MCF 10A (cell line): ENCODE measurements at places on chromosomes 5 and 9.

DNA sequence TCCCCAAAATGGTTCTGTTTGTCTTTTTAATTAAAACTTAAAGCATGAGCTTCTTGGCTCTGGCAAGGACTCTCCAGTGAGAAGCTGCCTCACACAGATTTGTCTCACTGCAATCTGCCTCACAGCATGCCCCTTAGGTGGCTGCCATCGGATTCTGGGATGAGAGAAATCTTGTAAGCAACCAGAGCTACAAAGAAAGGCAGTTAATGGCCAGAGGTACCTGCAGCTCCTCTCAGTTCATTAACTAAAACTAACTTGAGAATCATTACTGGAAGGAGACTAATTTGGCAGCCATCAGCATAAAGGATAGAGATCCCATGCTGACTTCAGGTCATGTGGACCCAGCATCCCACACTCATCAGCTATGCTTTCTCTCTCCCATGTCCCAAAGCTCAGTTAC, 220.6 kb upstream of the DMAC1 start:
- DNase-seq: no peak

DNA sequence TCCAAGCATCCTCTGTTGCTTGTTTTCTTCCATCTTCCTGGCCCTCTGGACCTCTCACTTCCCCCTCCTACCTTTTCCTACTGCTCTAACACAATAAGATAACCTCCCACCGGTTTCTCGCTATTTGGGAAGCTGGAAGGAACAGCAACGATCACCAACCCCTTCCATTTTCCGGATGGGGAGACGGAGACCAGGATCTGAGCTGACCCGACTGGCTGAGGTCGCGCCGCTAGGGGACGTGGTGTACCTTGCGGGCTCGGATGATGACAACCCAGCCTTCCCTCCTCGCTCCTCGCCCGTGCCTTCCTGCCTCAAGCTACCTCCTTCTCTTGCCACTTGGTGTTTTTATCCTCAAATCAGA, 1.9 kb downstream of the LPAR1 start:
- no peak for DNase-seq

DNA sequence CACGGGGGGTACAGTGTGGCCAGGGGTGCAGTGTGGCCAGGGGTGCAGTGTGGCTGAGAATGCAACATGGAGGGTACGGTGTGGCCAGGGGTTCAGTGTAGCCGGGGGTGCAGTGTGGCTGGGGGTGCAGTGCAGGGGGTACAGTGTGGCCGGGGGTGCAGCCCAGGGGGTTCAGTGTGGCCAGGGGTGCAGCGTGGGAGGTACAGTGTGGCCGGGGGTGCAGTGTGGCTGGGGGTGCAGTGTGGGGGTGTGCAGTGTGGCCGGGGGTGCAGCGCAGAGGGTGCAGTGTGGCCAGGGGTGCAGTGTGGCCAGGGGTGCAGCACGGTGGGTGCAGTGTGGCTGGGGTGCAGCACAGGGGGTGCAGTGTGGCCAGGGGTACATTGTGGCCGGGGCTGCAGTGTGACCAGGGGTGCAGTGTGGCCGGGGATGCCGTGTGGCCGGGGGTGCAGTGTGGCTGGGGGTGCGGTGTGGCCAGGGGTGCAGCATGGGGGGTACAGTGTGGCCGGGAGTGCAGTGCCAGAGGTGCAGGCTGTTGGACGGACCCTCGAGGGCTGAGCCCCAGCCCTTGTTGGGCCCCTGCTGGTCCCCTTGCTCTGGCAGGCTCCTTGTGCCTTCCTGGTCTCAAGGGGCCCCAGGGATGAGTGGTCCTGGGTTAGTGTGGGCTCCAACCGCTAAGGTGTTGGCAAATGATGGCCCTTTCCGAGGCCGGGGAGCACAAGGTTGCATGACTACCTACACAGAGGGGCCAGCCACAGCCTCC, 17.9 kb downstream of the TPPP start:
- DNase-seq: no peak

DNA sequence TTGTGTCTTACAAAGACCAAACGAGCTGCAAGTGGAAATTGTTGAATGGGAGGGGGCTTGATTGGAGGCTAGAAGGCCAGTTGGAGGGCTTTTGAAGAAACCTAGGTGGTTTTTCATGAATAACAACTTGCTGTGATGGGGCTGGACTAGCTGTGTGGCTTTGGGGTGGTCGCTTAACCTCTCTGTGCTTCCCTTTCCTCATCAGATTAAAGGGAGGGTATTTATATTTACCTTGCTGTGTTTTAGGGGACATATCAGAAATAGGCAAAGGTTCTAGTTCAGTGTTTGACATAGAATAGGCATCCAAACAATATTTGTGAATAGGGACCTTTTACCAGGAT, 74.9 kb downstream of the ZNF618 start:
- DNase-seq: no peak

GRCh38 chr9:134955156-134955555, 37.4 kb upstream of the FCN1 start:
- DNase-seq: no peak

DNA sequence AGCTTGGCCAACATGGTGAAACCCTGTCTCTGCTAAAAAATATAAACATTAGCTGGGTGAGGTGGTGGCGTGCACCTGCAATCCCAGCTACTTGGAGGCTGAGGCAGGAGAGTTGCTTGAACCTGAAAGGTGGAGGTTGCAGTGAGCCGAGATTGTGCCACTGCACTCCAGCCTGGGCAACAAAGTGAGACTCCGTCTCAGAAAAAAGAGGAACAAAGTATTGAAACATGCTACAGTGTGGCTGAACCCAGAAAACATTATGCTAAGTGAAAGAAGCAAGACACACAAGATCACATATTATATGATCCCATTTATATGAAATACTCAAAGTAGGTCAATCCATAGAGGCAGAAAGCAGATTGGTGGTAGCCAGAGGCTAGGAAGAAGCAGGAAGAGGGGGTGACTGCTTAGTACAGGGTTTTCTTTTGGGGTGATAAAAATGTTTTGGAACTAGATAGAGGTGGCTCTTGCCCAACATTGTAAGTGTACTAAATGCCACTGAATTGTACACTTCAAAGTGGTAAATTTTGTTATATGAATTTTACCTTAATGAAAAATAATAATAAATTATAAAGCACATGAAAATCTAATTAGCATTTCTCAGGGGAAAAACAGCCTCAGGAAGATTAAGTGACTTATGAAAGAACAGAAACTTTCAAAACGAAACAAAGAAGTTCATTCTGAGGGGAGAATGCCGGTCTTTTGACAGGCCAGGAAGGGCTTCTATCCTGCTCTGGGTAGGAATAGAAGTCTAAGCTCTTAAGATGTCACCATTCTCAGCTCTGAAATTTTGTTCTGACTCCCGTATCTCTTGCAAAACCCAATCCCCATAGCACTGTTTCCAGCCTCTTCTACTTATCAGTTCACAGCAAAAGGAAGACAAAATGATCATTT, 161.1 kb upstream of the TBCA start:
- no peak for DNase-seq

- DNase-seq: peak; percentile 34
Observed at GRCh38 chr9:115226152-115226551, 108.2 kb upstream of the TNC start.

DNA sequence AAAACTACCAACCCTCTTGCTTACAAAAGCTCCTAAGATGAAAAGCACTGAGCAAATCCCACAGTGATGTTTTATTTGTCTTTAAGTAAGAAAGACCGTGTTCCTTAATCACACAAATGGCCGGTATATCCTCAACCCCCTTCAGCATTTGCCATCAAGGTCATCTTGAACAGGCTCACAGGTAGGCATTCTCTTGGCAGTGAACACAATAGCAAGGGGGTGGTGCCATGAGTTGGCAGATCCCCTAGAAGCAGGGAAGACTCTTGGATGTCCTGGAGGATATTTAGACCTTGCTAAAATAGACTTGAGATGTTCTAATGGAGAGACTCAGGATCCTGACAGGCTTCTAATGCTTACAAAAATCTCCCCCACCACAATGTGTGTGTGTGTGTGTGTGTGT, 323.0 kb downstream of the SPOCK1 start:
- no peak for DNase-seq

DNA sequence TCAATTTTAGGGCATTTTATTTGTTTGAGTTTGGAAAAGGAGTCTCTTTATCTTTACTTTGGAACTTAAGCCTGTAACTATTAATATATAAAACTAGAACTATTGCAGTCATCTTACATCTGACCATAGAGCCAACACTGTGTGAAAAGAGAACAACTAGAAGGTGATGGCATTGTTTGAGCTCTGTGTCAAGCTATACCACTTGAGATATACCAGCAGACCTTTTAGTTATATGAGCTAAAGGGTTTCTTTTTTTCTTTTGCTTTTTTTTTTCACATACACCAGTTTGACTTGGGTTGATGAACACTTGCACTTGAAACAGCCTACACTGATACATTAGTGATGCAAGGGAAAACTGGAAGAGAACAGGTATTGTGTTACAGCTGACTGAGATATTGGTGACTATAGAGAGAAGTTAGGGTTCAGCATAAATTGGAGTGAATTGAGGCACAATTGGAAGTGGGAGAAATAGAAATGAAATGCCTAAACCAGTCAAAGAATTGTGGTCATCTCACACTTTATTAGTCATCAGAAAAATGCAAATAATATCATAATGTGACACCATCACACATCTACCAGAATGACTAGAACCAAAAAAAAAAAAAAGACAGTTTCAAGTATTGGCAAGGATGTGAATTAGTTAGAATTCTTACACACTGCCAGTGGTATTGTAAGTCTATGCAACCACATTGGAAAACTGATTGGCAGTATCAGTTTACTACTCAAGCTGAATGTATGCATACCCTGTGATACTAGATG, 60.9 kb downstream of the ADRB2 start:
- DNase-seq: no peak

DNA sequence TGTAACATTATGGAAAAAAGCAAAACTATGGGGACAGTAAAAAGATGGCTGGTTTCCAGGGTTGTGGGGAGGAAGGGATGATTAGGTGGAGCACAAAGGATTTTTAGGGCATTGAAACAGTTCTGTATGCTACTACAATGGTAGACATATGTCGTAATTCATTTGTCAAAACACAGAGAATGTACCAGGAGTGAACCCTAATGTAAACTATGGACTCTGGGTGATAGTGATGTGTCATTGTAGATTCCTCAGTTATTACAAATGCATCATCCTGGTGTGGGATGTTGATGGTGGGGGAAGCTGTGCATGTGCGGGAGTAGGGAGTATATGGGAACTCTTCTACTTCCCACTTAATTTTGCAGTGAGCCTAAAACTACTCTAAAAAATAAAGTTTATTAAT, 135.0 kb upstream of the GABRP start:
- DNase-seq: peak; percentile 80

GRCh38 chr9:27533311-27533710, 3.7 kb upstream of the MOB3B start:
- no peak for DNase-seq

DNA sequence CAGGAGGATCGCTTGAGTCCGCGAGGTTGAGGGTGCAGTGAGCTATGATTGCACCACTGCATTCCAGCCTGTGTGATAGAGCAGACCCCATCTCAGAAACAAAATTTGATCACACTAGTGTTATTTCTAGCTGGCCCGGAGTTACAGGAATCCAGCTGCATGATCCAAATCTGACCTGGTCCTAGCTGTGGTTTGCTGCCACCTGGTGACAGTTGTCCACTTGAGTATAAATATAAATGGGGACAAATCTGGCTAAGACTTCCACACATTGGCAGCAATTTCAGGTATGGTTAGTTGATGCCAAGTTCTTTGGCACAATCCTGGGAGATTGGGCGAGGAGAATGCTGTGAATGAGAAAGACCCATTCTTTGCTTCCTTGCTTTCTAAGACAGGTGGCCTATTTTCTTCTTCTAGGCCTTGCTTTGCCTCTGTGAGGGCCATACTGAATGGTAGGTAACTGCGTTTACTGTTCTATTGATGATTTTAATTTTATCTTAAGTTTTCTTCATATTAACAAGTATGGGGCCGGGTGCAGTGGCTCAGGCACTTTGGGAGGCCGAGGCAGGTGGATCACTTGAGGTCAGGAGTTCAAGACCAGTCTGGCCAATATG, 35.4 kb downstream of the UBE2R2 start:
- DNase-seq: peak; percentile 76

DNA sequence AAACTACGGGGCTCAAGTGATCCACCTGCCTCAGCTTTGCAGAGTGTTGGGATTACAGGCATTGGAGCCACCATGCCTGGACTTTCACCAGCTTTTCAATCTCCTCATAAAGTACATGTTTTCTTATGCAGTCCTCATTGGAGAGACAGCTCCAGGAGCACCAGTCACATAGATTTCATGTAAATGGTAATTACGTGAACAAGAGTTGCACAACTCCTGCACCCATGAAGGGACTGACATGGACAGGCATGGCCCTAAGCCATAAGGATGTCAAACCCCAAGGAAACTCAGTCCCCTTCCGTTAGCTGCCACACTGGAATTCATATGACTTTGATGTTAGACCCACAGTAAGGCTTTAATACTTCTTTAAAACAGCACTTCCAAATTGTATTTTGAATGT, 7.6 kb upstream of the ADGRV1 start:
- DNase-seq: no peak

GRCh38 chr5:34574936-34575467, 81.1 kb upstream of the RAI14 start:
- no peak for DNase-seq

DNA sequence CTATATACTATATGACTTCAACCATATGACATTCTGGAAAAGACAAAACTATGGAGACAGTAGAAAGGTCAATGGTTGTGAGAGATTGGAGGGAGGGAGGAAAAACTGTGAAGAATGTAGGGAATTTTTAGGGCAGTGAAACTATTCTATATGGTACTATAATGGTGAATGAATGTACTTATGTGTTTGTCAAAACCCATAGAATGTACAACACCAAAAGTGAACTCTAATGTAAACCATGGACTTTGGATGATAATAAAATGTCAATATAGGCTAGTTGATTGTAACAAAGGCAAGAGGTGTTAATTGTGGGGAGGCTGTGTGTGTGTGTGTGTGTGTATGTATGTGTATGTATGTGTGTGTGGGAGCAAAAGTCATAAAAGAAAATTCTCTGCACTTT, 10.8 kb upstream of the STOM start:
- DNase-seq: no peak

- DNase-seq: peak; percentile 12
Observed at GRCh38 chr9:134474055-134474370, 147.8 kb downstream of the RXRA start.

DNA sequence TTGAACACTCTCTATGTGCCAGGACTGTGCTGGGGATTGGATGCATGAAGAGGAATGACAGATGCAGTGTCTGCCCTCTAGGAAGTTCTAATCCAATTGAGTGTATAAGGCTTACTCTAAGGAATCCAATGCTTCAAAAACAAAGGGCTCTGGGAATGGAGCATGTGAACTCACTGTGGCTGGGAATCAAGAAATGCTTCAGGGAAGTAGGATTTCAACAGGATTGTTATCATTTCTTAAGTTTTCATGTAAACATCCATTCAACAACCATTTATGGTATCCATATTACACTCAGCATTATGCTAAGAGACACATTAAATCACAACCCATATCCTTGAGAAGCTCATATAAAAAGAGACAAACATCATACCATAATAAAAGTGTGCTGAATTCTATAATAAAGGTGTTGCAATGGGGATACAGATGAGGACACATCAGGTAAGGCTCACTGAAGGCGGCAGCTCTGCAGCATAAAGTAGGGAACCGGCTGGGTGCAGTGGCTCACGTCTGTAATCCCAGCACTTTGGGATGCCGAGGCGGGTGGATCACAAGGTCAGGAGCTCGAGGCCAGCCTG, 11.3 kb downstream of the SIL1 start:
- DNase-seq: no peak
